ENCODE measurements at places on chromosomes 16 and 17.

GRCh38 chr16:13553453-13553985 is 366.4 kb upstream of the ERCC4 start:
- DNase-seq, result no peak
- no peak overlapping the region for H3K27ac ChIP-seq
- no peaks in the 10 kb centered on the region for H3K27me3 ChIP-seq
- H3K4me3 ChIP-seq, result no peak overlapping the region

- no peaks in the 10 kb centered on the region for H3K27me3 ChIP-seq
- DNase-seq, result no peak
- H3K4me3 ChIP-seq, result peak overlapping the region; percentile 43
- H3K36me3 ChIP-seq, result no peaks in the 10 kb centered on the region
Observed at GRCh38 chr16:89489898-89490438, 393 bp downstream of the ANKRD11 start.

GRCh38 chr17:6162892-6163291 is 92.7 kb downstream of the WSCD1 start:
- peaks cover 9% of the 10 kb centered on the region for H3K4me1 ChIP-seq
- H3K27ac ChIP-seq, result no peak overlapping the region
- H3K27me3 ChIP-seq, result no peaks in the 10 kb centered on the region

- H3K27me3 ChIP-seq, result peaks cover 8% of the 10 kb centered on the region
- H3K27ac ChIP-seq, result no peak overlapping the region
- H3K36me3 ChIP-seq, result no peaks in the 10 kb centered on the region
Observed at GRCh38 chr16:68247400-68247799, 2.2 kb downstream of the PLA2G15 start.

DNA sequence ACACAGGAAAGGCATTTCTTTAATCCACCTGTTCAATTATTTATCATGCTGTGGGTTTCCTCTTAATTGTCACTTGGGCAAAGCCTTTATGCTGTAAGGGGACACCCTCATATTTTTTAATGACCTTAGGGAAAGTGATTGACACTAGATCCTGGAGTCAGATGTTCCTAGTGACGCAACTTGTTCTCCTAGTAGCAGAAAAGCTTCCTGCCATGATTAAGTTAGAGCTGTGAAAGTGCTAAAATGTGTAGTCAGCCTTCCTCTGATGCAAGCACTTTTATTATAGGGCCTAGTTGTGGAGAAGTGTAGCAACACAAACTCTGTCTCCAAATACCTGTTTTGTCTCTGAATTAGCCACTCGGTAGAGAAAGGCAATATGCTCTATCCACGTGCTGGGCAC is 12.3 kb downstream of the TMEM100 start:
- peaks cover 9% of the 10 kb centered on the region for H3K4me1 ChIP-seq
- no peaks in the 10 kb centered on the region for H3K36me3 ChIP-seq
- H3K27ac ChIP-seq, result no peak overlapping the region
- no peak overlapping the region for H3K4me3 ChIP-seq
